CD4-positive, CD25-positive, alpha-beta regulatory T cell (primary cell): ENCODE measurements at places on chromosomes 7 and 10. TPM values are rescaled to one million over a fixed set of nuclear protein-coding genes. Genes with fewer than 3 reads are reported as not detected.

Gene PIK3AP1
- total RNA-seq, result 1.5 TPM

Gene CPA2
- not detected for total RNA-seq

Gene GIMAP2
- 95.1 TPM for total RNA-seq

Gene YKT6
- total RNA-seq, result 79.2 TPM

Gene GNA12
- total RNA-seq, result 29.1 TPM

Gene TMEM196
- not detected for total RNA-seq

Gene AKR1C8
- total RNA-seq, result 3.2 TPM

Gene TMEM229A
- not detected for total RNA-seq

Gene BAIAP2L1
- total RNA-seq, result 0.86 TPM

Gene CHST15
- 0.22 TPM for total RNA-seq

Gene EPC1
- 218 TPM for total RNA-seq

Gene OR2F2
- total RNA-seq, result not detected

Gene CTAGE6
- total RNA-seq, result 0.91 TPM

Gene PNLIP
- not detected for total RNA-seq

Gene TMEM140
- total RNA-seq, result 44.7 TPM

Gene GNG11
- total RNA-seq, result 3.1 TPM

Gene AMZ1
- total RNA-seq, result 1.8 TPM

Gene ASAH2B
- 1.2 TPM for total RNA-seq

Gene HECTD2
- 1.7 TPM for total RNA-seq

Gene CCDC172
- total RNA-seq, result not detected

Gene THNSL1
- 0.94 TPM for total RNA-seq

Gene TAC1
- not detected for total RNA-seq

Gene NOD1
- total RNA-seq, result 24.8 TPM

Gene ANXA8L1
- not detected for total RNA-seq

Gene ACBD7
- 0.39 TPM for total RNA-seq

Gene TRA2A
- 292 TPM for total RNA-seq

Gene TBC1D12
- not detected for total RNA-seq

Gene NUDT1
- 17.5 TPM for total RNA-seq

Gene EGR2
- 7.5 TPM for total RNA-seq
